ENCODE measurements at places on chromosomes 6 and 20. TPM values are rescaled to one million over a fixed set of nuclear protein-coding genes. Genes with fewer than 3 reads are reported as not detected.

DNA sequence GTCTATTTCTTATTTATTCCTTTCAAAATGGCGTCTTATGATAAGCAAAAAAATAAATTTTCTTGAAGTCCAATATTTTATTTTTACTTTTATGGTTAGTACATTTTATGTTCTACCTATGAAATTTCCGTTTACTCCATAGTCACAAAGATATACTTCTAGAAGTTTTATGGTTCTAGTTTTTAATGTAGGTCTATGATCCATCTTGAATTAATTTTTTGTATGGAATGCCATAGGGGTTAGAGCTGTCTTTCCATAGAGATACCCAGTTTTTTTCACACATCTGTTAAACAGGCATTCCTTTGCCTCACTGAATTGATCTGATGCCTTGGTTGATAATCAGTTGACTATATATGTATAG is 24.9 kb upstream of the ASIP start:
- DNase-seq, result no peak

The AIF1 gene
- total RNA-seq, result 6.2 TPM

- DNase-seq, result peak; percentile 28
These were observed 100.5 kb downstream of the SOBP start for GRCh38 chr6:107590378-107590777.

- DNase-seq, result no peak
These were observed 27.4 kb downstream of the KCNQ5 start for GRCh38 chr6:72649032-72649984.

DNA sequence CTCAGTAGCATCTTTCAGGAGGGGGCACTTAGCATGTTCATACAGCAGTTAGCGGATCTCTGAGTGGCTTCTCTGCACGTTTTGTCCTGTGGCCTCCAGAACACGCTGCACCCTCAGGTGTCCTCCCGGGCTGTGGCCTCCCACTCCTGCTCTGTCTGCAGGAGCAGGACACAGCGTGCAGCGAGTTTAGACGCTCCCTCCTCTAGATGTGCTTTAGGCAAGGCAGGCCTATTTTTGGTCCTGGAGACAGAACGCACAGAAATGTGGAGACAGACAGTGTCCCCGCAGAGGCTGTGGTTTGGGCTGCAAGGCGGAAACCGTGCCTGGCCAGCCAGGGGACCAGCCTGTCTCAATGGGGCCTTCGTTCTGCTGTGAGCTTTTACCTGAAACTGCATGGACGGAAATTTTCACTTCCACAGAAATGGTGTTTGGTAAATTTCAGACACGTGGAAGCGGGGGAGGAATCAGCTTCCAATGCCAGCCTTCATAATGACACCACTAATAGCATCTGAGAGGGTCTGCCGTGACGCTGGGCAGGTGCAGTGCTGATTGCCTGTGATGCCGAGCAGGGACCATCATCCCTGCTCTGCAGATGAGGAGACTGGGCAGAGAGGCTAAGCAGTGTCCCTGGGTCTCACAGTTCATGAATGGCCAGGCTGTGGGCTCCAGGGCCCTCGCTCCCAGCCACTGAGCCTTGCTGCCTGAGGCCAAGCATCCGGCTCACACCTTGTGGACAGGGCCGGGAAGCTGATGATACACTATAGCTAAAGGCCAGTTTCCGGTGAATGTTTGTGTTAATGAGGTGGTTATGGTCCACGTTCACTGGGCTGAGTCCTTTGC is 120.9 kb downstream of the SYCP2 start:
- DNase-seq, result no peak

Data from GM23338 (cell line).